ENCODE measurements at places on chromosomes 11 and 22.

DNA sequence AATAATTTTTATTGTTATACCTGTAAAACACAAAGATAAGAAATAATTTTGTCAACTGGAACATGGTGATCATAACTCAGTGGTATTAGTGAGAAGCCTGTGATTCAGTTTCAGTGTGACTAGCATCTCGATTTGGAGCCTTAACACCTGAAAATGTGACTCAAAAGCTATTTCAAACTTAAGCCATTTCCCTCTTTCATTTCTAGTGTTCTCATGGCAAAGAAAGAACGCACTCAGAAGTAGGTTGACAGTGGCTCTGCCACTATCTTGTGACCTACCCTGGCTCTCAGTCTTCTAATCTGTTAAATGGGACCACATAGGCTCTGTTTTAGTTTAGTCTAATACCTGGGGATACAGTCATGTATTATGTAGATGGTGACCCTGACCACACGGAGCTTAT lies 62.7 kb downstream of the ISX start:
- DNase-seq: no peak

GRCh38 chr22:48654492-48654891 lies 1173.2 kb downstream of the BRD1 start:
- DNase-seq: no peak

DNA sequence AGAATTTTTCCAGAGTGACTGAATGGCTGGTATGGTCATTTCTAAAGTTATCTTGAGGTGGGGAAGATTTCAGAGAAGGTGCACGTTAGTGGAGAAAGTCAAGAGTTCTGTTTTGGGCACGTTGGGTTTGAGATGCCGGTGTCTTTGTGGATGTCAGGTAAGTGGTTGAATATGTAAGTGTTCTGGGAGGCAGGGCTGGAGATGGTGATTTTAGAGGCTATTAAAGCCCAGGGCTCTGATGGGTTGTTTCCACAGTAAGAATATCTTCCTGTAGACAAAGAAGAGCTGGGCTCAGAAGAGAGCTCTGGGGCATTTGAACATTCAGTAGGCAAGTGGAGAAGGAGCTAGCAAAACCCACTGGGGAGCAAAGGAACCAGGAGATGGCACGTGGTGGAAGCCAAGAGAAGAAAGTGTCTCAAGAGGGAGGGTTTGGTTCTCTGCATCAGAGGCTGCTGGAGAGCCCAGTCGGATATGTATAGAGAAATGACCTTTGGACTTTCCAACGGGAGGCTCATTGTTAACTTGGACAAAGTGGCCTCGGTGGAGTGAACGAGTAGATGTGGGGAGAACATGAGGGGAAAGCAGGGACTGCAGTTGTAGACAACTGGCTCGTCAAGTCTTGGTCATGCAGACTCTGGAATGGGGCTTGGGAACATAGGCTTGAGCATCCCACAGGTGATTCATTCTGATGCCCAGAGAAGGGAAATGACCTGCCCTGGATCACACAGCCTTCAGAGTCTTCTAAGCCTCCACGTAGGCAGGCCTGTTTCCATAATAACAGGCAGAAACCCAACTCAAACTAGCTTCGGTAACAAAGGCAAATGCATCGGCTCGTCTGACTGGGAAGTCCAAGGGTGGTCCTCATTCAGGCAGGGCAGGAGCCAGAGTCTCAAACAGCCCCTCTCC lies 98.4 kb upstream of the PARVA start:
- DNase-seq: no peak

- DNase-seq: no peak
Measured at GRCh38 chr11:42013656-42014201, 554.3 kb upstream of the LRRC4C start.

DNA sequence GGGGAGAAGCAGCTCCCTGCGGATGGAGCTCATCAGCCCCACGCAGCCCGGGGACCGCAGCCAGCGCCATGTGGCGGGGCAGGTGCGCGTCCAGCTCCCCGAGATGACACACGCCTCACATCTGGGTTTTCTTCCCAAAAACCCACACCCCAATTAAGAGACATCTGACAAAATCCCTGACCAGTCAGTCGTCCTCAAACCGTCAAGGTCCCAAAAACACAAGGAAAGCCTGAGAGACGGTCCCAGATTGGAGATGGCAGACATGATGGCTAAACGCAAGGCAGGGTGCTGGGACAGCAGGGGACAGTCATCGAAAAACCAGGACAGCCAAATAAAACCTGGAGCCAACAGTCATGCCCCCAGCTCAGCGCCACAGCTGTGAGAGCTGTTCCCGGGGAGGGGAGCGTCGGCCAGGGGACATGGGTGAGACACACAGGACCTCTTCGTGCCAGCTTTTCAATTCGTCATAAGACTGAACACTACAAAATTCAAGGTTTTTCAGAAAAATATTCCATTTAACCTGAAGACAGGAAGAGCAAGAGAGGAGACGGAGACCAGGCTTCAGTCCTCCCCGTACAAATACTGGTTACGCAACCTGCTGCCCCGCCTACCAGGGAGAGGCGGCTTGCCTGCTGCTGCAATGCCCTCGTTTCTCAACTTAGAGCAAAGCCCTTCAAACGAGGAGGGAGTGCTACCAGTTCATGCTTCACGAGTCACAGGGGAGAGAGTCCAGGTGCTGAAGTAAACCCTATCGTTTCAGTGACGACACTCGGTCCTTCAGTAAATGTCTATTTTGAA lies 10.5 kb downstream of the TOLLIP start:
- no peak for DNase-seq

DNA sequence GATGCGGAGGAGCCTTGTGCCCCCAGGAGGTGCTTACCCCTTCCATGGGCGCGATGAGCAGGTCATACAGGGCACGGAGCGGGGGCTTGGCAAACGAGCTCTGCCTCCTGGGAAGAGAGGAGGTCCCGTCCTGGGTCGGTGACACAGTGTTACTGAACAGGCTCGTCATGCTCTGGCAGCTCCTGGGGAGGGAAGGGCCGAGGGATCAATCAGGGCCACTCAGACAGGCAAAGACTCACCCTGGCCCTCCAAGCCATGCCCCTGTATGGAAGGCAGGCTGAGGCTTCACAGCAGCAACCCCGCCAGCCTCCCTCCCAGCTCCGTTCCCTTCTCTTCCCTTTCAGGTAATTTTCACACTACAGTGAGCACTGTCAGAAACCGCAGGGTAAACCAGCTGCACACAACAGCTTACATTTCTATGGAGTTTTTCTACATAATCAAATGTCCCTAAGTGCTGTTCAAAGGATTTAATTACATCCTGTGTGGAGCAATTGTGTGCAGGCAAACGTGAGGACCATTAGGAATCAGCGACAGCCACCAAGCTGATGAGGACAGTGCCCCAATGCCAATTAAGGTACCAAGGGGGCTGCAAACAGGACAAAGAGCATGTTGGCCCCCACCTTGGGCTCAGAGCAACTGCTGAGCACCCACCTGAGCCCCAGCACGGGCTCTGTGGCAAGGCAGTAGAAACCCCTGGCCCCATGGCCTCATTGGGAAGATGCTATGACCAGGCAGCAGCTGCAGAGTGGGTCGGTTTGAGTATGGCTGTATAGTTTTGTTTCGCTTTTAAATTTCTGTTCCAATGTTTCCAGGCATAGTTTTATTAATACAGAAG lies 95.4 kb upstream of the PITPNB start:
- no peak for DNase-seq

DNA sequence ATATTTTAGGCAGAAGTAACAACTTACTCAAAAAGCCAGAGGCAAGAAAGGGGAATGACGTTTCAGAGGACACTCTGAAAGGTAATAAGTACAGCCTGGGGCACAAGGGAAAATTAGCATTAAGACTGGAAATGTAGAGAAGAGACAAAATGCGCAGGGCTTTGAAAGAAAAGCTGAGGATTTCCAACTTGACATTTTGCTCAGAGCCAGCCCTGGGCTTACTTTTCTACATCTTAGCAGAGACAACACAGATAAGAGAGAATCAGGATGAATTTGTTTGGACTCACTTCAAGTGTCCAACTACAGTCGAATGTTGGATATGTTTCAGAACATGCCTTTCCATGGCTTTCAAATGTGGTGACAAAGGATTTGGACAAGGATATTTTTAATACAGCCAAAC lies 808.9 kb upstream of the LUZP2 start:
- DNase-seq: no peak

- DNase-seq: no peak
Measured at GRCh38 chr11:32586576-32587190, 3.1 kb downstream of the EIF3M start.

DNA sequence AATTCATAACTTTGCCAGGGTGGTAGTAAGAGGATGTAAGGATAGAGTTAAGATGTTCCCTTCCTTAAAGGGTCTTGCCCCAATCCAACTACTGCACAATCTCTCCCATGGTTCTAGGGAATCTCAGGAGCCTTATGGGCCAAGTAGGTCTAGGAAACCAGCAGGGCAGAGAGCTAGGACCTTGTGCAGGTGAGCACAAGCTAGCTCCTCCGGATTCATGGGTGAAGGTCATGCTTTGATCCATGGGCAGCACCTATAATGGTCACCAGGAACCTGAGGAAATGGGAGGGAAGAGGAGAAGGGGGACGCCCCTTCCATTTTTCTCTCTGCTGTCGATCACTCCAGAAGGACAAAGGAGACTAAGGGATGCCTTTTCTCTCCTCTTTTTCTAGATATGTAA lies 16.8 kb downstream of the KCNJ11 start:
- no peak for DNase-seq

- DNase-seq: no peak
Measured at GRCh38 chr22:22785316-22786065, 102.1 kb upstream of the IGLL5 start.

GRCh38 chr22:36052505-36052941 lies 23.9 kb upstream of the RBFOX2 start:
- no peak for DNase-seq

- no peak for DNase-seq
Measured at GRCh38 chr11:117914398-117914761, 14.8 kb downstream of the TMPRSS13 start.

GRCh38 chr11:82775736-82776346 lies 42.2 kb upstream of the FAM181B start:
- DNase-seq: no peak

DNA sequence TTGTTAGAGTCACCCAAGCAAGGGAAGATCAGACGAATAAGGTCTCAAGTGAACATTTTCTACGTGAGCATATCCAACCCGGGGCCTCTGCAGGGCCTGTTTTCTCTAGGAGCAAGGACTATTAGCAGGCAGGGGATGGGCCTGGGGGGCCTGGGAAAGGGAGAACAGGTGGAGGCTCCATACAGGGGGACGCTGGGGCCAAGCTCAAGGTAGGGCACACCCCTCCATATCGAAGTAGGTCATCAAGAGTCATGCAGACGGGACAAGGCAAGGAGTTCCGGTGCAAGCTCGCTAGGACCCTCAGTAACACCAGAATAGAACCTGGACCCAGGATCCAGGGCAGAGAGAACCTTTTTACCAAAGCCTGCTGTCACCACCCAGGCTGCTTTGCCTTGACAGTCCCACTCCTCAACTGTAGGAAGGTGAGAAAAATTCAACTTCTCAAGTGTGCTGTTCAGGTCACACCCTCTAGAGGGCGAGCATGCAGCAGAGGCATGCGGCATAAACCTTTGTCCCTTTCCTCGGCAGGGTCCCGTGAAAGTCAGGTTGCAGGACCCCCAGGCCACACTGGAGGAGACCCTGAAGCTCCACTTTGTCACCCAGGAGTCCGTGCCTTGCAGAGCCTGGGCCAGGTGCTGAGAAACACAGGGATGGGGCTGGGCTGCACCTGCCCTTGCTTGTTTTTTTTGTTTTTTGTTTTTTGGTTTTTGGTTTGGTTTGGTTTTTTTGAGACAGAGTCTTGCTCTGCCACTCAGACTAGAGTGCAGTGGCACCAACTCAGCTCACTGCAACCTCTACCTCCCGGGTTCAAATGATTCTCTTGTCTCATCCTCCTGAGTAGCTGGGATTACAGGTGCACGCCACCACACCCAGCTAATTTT lies 8.6 kb upstream of the APOBEC3B start:
- peak; percentile 42 for DNase-seq

DNA sequence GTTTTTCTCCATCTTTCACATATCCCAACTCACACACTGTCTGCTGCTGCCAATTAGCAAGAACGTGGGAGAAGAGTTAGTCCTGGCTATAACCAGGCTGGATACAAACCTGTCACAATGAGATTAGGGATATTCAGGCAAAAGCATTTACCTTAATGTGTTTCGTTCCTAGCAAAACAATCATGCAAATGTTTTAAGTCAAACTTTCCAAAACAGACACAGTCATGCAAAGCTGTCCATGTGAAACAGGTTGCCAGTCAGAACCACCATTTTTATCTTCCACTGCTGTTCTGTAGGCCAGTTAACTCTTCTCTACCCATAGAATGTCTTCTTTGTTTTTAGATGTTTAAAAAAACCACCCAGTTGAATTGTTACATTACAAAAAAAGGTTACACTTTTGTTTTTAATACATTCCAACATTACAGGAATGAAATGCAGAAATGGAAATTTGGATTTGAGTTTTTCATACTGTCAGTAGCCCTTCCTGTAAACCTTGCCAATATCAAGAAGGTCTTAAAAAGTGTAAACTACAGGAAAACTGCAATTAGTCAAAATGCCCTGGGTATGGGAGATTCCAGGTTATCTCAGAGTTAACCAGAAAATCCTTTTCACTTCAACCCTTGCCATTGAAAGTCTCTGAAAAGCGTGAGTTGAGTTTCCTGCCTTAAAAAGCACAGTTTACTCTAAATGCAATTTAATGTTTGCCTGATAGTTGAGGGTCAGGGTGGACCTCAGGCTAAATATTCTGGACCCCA lies 34.2 kb upstream of the LDLRAD3 start:
- DNase-seq: no peak

- no peak for DNase-seq
Measured at GRCh38 chr22:41504816-41505215, 35.9 kb downstream of the ACO2 start.

Data from T-helper 17 cell (primary cell).